ENCODE measurements at places on chromosomes 2 and 18.

GRCh38 chr2:187125318-187125717 is 276.3 kb upstream of the ZSWIM2 start:
- no peak for DNase-seq
- H3K27me3 ChIP-seq, result no peaks in the 10 kb centered on the region
- no peak overlapping the region for H3K4me3 ChIP-seq
- H3K36me3 ChIP-seq, result no peaks in the 10 kb centered on the region
- no peak overlapping the region for H3K27ac ChIP-seq

- H3K27me3 ChIP-seq, result peaks cover 6% of the 10 kb centered on the region
- no peak overlapping the region for H3K27ac ChIP-seq
- H3K4me3 ChIP-seq, result no peak overlapping the region
Observed at GRCh38 chr2:175855794-175856453, 146.1 kb downstream of the LNPK start.

- no peak for DNase-seq
- no peak overlapping the region for H3K4me3 ChIP-seq
- H3K27ac ChIP-seq, result no peak overlapping the region
- H3K4me1 ChIP-seq, result no peaks in the 10 kb centered on the region
- peaks cover 43% of the 10 kb centered on the region for H3K27me3 ChIP-seq
Observed at GRCh38 chr18:36314754-36315153, 17.2 kb downstream of the FHOD3 start.

DNA sequence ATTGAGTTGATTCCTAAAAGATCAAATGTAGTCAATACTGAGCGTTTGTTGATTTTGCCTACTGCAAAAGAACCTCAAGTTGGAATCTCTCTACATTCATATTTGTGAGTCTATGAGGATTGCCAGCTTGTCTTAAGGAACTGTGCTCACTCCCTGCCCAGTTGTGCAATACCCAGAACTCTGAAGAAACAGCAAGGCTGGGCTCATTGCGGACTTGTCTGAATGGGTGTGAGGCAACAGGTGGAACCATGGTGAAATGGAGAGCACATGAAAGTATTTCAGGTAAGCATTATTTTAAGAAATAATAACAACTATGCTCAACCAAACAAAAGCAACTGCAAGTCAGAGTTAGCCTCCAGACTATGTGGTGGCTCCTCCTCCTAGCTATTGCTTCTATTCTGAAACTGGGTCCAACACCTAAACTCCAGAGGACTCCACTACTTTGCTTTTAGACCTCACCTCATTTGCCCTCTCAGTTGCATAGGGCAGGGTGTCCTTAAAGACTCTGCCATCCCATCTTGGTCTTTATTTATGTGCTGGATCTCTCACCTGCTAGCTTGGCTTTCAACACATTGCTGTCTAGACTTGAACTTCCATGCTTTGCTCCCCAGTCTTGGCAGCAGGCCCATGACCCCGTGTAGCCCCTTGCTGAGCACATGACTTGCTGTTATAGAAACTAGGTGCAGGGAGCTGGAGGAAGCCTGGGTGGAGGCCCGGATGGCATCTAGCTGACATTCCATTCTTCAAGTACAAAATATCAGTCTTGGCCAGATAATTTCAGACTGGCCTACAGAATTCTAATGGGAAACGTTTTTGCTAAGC is 94.8 kb upstream of the ARL5A start:
- no peak for DNase-seq
- no peak overlapping the region for H3K4me3 ChIP-seq
- peaks cover 17% of the 10 kb centered on the region for H3K4me1 ChIP-seq
- no peaks in the 10 kb centered on the region for H3K36me3 ChIP-seq
- no peak overlapping the region for H3K27ac ChIP-seq

- H3K27ac ChIP-seq, result no peak overlapping the region
- H3K4me3 ChIP-seq, result no peak overlapping the region
- H3K27me3 ChIP-seq, result no peaks in the 10 kb centered on the region
- DNase-seq, result no peak
- H3K36me3 ChIP-seq, result no peaks in the 10 kb centered on the region
Observed at GRCh38 chr18:52287151-52287550, 52.8 kb upstream of the DCC start.

DNA sequence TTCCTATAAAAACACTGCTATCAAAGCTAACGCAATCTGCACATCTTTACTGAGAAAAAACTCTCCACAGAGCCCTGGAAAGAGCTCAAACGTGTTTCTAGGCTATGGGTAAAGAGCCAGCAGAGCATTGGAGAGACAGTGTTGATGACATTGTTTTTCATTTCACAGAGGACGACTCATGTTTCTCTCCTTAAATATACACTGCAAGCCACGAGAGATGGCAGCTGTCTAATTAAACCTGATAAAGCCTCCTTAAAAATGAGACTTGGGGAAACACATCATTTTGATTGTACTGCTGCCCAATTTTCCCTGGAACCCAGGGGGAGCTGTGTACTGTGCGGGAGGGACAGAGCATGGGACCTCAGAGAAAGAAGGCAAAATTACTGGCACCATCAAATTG is 294.3 kb upstream of the SETBP1 start:
- DNase-seq, result no peak
- no peaks in the 10 kb centered on the region for H3K4me1 ChIP-seq
- no peak overlapping the region for H3K4me3 ChIP-seq
- H3K36me3 ChIP-seq, result no peaks in the 10 kb centered on the region
- no peak overlapping the region for H3K27ac ChIP-seq

DNA sequence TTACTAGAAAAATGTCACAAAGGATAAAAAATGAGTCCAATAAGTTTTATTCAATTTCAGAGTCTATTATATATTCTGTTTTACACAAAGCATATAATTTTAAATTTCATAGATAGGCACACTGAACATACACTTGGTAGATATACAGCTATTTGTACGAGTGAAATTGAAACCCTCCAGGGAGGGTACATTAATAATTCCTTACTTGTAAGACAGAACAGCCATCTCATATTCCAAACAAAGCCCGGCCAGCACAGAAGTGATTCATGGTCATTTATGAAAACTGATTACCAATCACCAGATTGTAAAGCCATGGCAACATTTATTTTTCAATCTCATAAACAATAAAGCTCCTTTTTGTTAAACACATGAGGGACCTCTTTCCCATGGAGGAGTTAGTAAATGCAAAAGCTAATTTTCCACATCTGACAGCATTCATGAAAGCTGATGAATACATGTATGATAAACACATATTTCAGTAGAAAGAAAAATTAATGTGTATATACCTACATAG is 190.6 kb downstream of the TDRD15 start:
- no peak for DNase-seq
- no peaks in the 10 kb centered on the region for H3K27me3 ChIP-seq
- no peaks in the 10 kb centered on the region for H3K36me3 ChIP-seq
- H3K27ac ChIP-seq, result no peak overlapping the region
- H3K4me3 ChIP-seq, result no peak overlapping the region

DNA sequence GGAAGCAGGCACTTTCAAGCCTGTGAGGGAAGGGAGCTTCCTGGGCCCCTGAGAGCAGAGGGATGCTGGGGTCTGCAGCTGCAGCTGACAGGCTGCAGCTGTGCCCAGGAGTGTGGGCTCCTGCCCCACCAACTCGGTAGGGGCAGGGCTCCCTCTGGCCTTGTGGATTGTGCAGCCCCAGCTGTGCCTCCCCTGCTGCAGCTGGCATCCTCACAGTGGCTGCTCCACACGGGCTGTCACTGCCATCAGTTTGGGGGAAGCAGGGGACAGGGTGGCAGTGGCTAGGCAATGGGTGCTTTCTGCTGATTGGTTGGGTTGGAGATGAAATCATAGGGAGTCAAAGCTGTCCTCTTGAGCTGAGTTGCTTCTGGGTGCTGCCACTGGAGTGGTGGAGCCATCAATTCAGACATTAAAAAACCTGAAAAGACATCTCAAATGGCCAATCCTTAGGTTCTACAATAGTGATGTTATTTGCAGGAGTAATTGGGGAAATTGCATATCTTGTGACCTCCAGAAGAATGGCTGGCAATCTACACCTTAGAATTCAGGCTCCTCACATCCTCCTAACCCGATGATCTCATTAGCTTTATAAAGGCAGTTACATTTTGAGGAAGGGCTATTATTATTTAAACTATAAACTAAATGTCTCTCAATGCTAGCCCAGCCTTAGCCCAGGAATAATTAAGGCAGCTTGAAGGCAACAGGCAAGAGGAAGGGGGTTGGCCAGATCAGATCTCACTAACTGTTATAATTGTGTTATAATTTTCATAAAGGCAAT is 41.3 kb downstream of the FAM171B start:
- no peaks in the 10 kb centered on the region for H3K36me3 ChIP-seq
- no peak for DNase-seq
- H3K4me1 ChIP-seq, result no peaks in the 10 kb centered on the region
- H3K27ac ChIP-seq, result no peak overlapping the region
- H3K27me3 ChIP-seq, result no peaks in the 10 kb centered on the region
- no peak overlapping the region for H3K4me3 ChIP-seq

DNA sequence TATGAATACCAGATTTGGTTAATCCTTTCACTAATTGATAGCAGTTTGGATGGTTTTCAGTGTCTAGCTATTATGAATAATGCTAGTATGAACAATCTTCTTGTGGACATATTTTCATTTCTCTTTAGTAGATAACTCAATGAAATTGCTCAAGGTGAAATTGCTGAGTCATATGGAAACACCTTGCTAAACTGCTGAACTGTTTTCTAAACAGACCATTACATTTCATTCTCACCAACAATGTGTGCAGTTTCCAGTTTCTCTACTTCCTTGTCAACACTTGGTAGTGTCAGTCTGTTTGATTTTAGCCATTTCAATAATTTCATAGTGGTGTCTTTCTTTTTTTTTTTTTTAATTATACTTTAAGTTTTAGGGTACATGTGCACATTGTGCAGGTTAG is 250.0 kb downstream of the HRH4 start:
- no peaks in the 10 kb centered on the region for H3K36me3 ChIP-seq
- no peak overlapping the region for H3K27ac ChIP-seq
- H3K27me3 ChIP-seq, result no peaks in the 10 kb centered on the region

DNA sequence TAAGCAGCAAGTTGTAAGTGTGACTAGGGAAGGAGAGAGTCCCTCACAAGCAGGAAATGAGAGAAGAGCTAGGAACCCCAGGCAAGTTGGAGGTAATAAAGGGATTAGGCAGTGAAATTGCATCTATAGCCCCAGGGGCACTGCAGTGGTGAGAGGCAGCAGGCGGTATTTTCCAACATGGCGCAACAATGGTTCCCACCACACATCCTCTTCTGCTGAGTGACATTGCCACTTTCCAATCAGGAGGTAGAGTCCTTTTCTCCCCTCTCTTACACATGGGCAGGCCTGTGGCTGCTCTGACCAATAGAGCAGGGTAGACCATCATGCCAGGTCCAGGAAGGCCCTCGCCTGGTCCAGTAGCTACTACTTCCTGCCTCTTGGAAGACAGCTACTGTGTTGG is 86.6 kb downstream of the DNER start:
- DNase-seq, result no peak
- peaks cover 8% of the 10 kb centered on the region for H3K27me3 ChIP-seq
- no peaks in the 10 kb centered on the region for H3K4me1 ChIP-seq
- H3K27ac ChIP-seq, result no peak overlapping the region
- H3K4me3 ChIP-seq, result no peak overlapping the region

DNA sequence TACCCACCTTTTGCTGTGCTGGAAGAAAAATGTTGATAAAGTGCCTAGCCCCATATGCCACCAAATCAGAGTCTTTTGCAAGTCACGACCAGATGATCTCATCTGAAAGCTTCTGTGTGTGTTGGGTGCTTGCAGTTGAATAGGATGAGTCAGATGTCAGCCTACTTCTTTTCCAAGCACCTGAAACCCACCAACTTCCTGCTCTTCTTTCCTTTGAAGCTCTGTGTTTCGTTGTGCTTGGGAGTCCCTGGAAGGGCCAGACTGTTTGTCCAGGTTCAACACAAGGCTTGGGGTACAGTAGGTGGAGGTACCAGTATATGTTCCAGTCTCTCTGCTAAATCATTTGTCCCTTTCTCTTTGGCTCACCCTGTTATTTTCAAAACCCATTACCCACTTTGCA is 36.8 kb upstream of the LCLAT1 start:
- H3K4me1 ChIP-seq, result peaks cover 32% of the 10 kb centered on the region
- no peaks in the 10 kb centered on the region for H3K36me3 ChIP-seq
- H3K27me3 ChIP-seq, result no peaks in the 10 kb centered on the region
- no peak for DNase-seq

GRCh38 chr2:38271697-38272096 is 105.4 kb downstream of the ATL2 start:
- no peaks in the 10 kb centered on the region for H3K4me1 ChIP-seq
- H3K36me3 ChIP-seq, result no peaks in the 10 kb centered on the region

- no peaks in the 10 kb centered on the region for H3K36me3 ChIP-seq
- no peak overlapping the region for H3K27ac ChIP-seq
- no peaks in the 10 kb centered on the region for H3K27me3 ChIP-seq
- peaks cover 60% of the 10 kb centered on the region for H3K4me1 ChIP-seq
Observed at GRCh38 chr2:42136782-42137124, 32.4 kb upstream of the EML4 start.

DNA sequence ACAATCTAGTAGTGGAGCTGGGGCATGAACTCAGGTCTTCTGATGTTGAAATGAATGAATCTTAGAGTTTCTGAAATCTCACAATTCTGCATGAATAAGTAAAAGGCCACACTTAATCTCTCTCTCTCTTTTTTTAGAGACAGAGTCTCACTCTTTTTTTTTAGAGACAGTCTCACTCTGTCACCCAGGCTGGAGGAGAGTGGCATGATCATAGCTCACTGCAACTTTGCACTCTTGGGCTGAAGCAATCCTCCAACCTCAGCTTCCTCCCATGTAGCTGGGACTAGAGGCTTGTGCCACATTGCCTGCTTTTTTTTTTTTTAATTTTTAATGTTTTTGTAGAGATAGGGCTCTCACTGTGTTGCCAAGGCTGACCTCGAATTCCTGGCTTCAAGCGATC is 68.9 kb upstream of the THOC1 start:
- peaks cover 5% of the 10 kb centered on the region for H3K27me3 ChIP-seq
- no peak for DNase-seq
- no peak overlapping the region for H3K27ac ChIP-seq
- H3K36me3 ChIP-seq, result no peaks in the 10 kb centered on the region
- H3K4me1 ChIP-seq, result no peaks in the 10 kb centered on the region

DNA sequence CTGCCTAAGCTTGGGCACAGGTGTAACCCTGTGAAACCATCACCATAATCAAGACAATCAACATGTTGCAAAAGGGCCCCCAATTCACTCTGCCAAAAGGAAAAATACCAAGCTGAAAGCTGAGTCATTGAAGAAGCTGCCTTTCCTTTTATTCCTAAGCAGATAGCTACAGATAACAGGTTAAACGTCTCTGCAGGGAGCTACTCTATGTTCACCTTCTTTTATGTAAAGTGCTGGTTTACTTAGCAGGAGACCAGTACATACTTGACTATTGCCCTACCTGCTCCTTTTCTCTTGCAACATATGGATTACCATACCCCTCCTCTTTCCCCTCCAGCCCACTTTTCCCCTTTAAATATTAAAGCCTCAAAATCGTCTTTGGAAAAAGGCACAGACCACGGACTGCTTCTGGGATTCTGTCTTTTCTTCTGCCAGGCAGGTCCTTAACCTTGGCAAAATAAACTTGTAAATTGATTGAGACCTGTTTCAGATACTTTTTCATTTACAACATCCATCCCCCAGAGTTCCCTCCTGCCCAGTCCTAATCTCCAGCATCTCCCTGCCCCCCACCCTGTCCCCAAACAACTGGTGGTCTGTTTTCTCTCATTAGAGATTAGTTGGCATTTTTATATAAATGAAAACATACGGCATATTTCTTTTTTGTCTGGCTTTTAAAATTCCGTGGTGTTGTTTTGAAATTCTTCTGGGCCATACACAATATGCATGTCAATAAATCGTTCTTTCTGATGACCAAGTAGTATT is 37.8 kb upstream of the LDLRAD4 start:
- H3K27ac ChIP-seq, result no peak overlapping the region
- no peak for DNase-seq
- H3K4me3 ChIP-seq, result no peak overlapping the region
- no peaks in the 10 kb centered on the region for H3K36me3 ChIP-seq
- H3K4me1 ChIP-seq, result no peaks in the 10 kb centered on the region

- H3K27ac ChIP-seq, result peak overlapping the region; percentile 14
- H3K4me1 ChIP-seq, result peaks cover 17% of the 10 kb centered on the region
- no peaks in the 10 kb centered on the region for H3K36me3 ChIP-seq
- no peaks in the 10 kb centered on the region for H3K27me3 ChIP-seq
- H3K4me3 ChIP-seq, result no peak overlapping the region
Observed at GRCh38 chr2:28648671-28649395, 102.8 kb upstream of the PPP1CB start.

Measured in activated B cell treated with CpG ODN at 0.5 μM for 24 hours (primary cell).